Nephron progenitor cell (in vitro differentiated cells): ENCODE measurements at places on chromosomes 5 and 9.
A peak's percentile ranks its signal among the peaks of the same experiment; 100 is the strongest.

DNA sequence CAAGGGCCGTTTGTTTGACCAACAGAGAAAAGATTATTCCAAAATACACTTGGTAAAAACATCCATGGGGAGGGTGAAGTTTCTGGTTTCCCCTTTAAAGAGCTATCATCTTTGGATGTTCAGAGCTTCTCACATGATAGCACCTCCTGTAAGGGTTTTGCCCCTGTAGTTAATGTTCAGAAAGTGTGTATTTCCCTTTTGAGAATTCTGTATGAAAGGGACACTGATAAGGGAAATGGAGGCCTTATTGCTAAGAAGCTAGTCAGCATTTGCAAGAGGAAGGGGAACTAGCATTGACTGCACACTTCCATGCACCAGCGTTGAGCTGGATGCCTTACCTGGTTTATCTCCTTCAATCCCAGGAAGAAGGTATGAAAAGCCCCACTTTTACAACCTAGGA, 31.5 kb upstream of the C5orf58 start:
- no peak for DNase-seq

DNA sequence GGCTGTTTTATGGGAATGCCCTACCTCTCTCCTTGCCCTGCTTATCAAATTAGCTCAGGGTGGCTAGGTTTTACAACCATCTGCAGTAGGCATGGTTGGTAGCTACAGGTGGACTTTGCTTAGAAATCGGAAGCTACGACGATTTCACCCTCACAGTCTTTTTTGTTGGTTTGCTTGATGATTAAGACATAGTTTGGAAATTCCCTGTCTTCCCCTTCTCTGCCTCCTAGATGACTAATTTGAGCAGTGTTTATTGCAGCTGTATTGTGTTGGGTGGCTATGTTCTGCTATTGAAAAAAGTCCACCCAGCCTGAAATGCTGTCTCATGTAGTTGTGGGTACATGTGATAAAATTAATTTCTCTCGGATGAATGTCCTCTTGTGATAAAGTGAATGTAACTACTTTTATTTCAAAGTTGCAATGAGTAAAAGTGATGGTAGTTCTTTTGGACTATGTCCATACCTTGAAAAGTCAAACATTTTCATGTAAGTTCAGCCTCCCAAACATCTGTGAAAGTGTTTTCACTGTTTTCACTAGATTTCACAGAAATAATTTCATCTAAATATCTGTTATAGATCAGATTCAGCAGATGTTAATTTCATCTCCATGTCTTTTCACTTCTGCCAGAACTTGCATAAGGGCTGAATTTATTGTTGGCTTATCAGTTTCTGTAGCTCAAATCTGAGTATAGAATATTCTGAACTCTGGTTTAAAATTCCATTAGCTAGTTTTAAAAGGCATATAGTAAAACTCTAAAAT, 37.3 kb upstream of the FYB1 start:
- DNase-seq, result no peak

DNA sequence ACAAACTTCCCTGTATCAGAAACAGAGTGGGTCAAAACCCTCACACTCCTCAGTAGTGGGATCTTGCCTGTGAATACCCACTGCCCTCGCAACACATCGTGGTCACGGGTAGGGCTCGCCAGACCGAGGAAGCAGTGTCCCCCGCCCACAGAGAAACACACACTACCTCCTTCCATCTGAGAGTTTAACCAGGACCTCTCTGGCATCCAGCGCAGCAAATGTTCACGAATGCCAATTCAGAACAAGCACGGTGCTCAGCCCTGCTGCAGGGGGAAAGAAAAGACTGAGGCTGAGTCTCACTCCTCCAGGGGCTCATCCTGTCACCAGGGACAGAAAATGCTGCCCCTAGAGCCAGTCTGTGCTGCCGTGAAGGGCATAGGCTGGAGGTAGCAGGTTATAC, 42.5 kb upstream of the SYNPO start:
- DNase-seq, result no peak

DNA sequence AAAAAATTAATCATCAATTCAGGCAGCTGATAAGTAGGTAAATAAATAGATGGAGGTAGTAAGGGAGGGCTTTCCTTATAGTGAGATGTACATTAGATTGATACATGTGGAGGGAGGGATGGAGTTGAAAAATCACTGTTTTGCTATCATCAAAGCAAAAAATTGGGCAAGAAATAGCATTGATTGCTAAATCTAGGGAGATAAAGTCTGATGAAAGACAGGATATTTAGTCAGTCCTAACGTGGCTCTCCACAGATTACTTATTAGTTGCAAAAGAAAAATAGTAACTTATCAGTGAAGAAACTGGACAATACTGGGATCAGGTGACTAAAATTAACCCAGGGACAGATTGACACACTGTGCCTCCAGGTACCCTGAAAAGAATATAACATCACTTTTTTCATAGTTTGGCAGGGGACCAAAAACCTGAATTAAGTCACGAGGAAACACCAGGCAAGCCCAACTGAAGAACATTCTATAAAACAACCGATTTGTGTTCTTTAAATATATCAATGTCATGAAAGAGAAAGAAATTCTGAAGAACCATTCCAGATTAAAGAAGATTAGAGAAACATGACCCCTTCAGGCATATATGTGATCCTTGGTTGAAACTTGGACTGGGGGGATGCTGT, 27.1 kb upstream of the GOLPH3 start:
- DNase-seq, result no peak

GRCh38 chr9:126856326-126856877, 4.0 kb upstream of the ZBTB34 start:
- DNase-seq, result no peak

- no peak for DNase-seq
These were observed 27.3 kb downstream of the EGR1 start for GRCh38 chr5:138492560-138493045.

- DNase-seq, result peak; percentile 82
These were observed 9.3 kb upstream of the ZDHHC12 start for GRCh38 chr9:128733256-128733655.

DNA sequence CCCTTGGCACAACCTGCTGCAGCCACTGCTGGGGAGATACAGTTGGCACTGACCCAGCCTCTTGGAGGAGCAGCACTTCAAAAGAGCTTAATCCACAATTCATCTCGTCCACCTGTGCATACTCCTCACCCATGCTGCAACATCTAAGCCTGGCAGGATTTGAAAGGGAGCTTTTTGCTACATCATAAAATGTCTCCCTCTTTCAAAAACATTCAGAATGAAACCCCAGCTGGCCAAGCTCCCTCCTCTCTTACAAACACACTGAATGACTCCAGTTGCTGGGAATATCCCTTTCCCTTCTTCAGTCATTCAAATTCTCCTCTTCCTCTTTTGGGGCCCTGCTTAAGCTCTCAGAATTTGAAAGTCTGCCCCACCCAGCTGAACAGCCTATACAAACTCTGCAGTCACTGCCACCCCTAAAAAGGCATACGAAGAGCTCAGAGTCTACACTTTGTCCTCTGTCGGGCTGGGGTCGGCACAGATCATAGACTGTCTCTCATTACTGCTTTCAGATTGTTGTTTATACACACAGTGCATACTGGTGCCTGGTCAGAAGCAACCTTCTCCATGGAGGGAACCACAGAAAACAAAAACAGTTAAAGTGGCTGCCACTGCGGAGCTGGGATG, 8.8 kb upstream of the C5orf15 start:
- DNase-seq, result no peak

- peak; percentile 1 for DNase-seq
These were observed 497.6 kb upstream of the CD180 start for GRCh38 chr5:67693956-67694809.

DNA sequence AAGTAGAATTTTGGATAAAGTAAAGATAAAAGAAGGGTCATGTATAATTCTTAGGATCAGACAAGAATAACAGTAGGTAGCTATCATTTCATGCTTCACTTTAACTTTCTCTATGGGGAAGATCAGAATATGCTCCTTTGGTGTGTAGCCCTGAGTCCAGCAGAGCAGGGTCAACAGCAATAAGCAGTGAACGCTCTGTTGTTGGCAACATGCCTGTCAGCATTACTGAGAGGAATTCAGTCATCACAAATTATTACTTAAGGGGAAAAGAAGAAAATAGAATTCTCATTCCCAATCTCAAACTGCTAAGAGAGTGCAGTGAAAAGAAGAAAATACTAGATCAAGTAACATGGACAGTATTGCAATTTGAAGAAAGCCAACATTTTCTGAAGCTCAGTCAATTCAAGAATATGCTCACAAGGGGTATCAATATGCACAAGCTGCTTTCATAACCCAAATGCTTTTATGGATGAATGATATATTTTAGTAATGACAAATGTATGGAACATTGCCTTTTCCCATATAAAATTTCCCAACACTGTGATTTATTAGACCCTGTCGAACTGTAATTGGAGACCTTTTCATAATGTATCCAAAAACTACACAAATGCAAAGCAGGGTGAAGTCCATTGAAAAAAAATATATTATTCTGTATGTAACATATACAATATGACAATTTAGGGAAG, 1359.4 kb downstream of the EFNA5 start:
- no peak for DNase-seq

DNA sequence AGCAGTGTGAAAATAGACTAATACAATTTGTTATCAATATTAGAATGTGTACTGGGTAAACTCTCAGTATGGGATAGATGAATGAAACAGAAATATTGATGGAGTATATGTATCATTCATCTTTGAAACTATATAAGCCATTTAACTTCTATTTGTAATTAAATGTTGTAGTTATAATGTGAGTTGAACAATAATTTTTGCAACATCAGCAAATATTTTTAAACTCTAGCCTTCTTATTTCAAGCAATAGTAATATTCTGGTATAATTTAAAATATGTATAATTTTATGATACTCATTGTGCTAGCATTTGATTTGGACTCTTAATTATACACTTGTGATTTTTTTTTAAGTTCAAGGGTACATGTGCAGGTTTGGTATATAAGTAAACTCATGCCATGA, 59.6 kb upstream of the RGMB start:
- no peak for DNase-seq

GRCh38 chr5:57448287-57448686, 34.3 kb downstream of the ACTBL2 start:
- DNase-seq, result no peak

- DNase-seq, result no peak
These were observed 94.9 kb downstream of the TMEM174 start for GRCh38 chr5:73267766-73268435.

- DNase-seq, result no peak
These were observed 1.7 kb downstream of the CCDC69 start for GRCh38 chr5:151222054-151222789.
